ENCODE measurements at places on chromosomes 5 and 9.

- peak; percentile 55 for DNase-seq
Observed at GRCh38 chr5:176543428-176544182, 5.5 kb upstream of the CDHR2 start.

DNA sequence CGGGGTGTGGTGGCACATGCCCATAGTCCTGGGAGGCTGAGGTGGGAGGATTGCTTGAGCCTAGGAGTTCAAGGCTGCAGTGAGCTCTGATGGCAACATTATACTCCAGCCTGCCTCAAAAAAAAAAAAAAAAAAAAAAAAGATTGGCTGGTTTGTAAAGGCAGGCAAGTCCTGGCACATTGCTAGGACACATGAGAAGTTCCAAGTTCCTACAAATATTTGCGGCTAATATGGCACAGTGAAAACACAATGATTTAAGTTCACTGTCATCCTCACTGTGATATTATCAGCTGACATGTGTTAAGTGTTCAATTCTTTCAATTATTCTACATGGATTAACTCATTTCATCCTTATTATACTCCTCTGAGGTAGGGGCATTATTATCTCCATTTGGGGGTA, 20.1 kb downstream of the TMEM268 start:
- DNase-seq, result no peak

- no peak for DNase-seq
Observed at GRCh38 chr9:18942801-18943200, 90.2 kb downstream of the SAXO1 start.

- no peak for DNase-seq
Observed at GRCh38 chr9:114116126-114116747, 17.1 kb upstream of the KIF12 start.

GRCh38 chr5:113039229-113039933, 62.8 kb downstream of the DCP2 start:
- no peak for DNase-seq

All from prostate gland (tissue), 2 donors.